Epithelial cell of esophagus (primary cell): ENCODE measurements at places on chromosomes 4 and X.

GRCh38 chr4:89767924-89768323 lies 69.0 kb downstream of the SNCA start:
- no peak for DNase-seq

- DNase-seq: no peak
Observed at GRCh38 chr4:113662581-113662980, 99.0 kb downstream of the CAMK2D start.

GRCh38 chr4:6527683-6528595 lies 47.0 kb upstream of the MAN2B2 start:
- no peak for DNase-seq

- DNase-seq: peak; percentile 7
Observed at GRCh38 chrX:149909324-149910177, 19.8 kb upstream of the HSFX4 start.

- no peak for DNase-seq
Observed at GRCh38 chr4:184922301-184922700, 96.0 kb upstream of the HELT start.

GRCh38 chr4:147837435-147837834 lies 105.5 kb downstream of the ARHGAP10 start:
- DNase-seq: no peak

- no peak for DNase-seq
Observed at GRCh38 chr4:159768016-159768415, 665.1 kb downstream of the RAPGEF2 start.

GRCh38 chr4:188029114-188029513 lies 33.5 kb downstream of the ZFP42 start:
- DNase-seq: no peak

- no peak for DNase-seq
Observed at GRCh38 chr4:87005369-87005689, 70.5 kb downstream of the AFF1 start.

GRCh38 chrX:9231491-9231890 lies 197.6 kb upstream of the FAM9B start:
- DNase-seq: peak; percentile 1

DNA sequence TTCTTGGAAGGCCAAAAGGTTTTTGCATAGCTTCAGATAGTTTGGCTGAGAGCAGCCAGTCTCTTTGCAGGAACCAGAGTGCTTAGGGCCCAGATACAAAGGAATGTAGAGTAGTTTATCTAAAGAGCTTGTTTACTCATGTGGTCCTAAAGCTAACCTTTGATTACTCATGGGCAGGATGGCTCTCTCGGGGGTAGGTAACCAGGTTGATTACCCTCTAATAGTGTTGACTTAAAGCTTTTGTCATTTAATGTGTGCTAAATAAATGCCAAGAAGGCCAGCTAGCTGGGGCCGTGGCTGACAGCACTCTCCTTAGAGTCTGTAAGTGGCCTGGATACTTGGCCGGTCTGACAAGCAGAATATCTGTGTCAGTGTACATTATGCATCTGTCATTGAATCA lies 69.7 kb upstream of the MAGEB16 start:
- DNase-seq: no peak

DNA sequence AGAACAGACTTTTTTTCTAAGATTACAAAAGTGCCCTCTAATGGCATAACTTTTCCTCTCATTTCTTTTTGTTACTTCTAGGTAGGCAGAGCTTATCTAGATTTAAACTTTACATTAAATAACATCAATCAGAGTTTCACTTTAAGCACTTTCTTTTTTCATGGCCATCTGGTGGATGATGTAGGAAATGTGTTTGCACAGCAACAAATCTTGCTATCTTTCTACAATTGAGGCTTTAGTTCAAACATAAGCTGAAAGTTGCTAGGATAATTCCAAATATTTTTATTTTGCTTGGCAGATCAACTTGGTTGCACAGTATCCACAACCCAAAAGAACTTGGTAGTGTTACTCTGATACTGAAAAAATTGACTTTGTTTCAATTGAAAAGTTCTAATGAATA lies 22.0 kb downstream of the NDNF start:
- DNase-seq: no peak

DNA sequence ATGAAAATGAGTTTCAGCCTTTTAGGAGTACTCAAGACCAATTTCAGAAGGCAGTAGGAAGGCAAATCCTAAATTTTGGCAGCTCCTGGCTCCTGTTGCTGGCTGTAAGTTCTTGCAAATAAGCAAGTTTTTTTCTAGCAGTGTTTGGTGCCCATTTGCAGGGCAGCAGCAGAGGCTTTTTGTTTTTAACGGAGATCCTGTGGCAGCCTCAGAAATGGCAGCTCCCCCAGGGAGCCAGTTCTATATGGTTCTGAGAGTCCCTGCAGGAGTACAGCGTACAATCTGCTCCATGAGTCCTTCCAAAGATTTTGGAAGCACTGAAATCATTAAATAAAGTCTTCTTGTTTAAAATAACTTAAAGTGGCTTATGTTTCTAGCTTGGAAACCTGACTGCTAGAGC lies 171.9 kb downstream of the NDST4 start:
- DNase-seq: no peak

- DNase-seq: peak; percentile 16
Observed at GRCh38 chr4:94954251-94954650, 196.5 kb downstream of the BMPR1B start.

- DNase-seq: no peak
Observed at GRCh38 chrX:52341493-52341892, 27.3 kb upstream of the XAGE2 start.

DNA sequence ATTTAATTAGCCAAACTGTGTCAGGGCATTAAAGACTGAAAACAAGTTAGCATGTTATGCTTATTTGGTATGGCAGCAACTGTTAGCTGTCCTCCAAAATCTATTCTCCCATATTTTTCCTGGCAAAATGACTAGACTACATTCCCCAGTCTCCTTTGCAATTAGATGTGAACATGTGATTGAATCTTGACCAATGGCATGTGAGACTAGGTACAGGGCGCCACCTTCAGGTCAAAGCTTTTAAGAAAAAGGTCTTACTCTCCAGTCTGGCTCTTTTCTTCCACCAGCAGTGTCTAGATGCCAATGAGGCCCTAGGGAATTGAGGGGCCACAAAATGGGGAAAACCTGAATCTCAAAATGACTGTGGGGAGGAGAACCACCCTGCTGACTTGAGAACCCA lies 408.2 kb downstream of the SMARCA1 start:
- DNase-seq: peak; percentile 36

DNA sequence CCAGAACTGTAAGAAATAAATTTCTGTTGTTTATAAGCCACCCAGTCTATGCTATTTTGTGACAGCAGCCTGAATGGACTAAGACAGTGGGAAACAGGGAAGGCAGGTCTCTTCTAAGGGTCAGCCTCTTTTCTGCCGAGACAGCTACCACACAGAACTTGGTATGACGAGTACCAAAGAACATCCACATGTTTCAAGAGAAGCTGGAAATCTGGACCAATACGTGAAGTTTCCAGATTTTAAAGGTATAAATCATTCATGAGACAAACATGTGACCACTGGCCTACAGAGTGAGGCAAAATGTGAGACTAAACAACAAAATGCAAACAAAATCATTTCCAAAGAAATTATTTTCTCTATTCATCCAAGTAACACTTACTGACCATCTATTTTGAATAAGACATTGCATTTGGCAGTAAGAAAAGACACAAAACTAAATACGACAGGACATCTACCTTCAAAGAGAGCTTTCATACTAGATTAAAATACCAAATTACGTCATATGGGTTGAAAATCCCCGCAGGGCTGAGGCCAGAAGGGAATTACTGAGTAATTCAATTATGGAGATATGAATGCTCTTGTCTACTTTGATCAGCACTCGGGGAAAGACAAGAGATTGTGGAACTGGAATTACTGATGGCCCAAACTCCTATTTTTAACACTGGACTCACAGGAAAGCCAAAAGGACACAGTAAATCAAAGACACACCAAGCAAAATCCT lies 7.2 kb downstream of the SCARB2 start:
- DNase-seq: no peak

DNA sequence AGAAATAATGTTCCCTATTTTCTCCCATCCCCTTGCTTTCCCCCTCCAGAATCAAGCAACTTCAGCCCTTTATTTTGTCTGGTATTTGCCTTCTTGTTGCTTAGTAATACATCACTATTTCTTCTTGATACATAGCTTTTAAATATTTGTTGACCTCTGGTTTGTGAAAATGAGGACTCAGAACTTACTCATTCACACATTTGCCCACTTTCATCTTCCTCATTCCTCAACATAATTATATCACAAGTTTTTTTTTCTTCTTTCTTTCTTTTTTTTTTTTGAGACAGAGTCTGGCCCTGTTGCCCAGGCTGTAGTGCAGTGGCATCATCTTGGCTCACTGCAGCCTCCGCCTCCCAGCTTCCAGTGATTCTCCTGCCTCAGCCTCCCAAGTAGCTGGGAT lies 28.9 kb upstream of the NDUFC1 start:
- DNase-seq: peak; percentile 46

DNA sequence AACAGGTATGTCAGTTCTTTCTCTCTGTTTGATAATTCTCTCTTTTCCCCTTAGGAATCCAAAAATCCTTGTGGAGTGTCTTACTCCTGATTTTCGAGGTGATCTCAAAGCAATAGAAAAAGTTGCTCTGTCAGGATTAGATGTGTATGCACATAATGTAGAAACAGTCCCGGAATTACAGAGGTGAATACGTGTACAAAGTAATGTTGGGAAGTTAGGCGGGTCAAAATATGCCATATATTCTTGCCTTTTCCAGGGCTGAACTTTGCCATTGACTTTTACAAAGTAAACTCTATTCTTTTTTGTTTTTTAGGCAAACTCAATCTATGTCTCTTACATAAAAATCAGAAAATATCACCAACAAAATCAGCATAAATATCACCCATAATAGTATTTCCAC lies 8.6 kb downstream of the LIAS start:
- DNase-seq: no peak

DNA sequence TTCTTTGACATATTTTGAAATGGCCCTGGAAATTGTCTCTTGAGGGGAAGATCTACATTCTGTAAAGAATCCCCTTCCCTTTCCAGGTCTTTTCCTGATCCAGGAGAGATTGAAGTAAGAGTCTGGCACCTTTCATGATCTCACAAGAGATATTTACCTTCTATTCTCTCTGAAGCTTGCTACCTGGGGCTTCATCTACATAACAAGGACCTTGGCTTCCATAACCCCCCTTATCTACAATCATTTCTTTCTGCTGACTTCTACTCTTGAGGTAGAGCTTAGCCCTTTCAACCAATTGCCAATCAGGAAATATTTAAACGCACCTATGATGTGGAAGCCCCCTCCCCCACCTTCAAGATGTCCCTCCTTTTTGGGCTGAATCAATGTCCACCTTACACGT lies 383.7 kb upstream of the MAGEB18 start:
- no peak for DNase-seq

GRCh38 chr4:42497142-42497910 lies 100.0 kb downstream of the SHISA3 start:
- DNase-seq: no peak

DNA sequence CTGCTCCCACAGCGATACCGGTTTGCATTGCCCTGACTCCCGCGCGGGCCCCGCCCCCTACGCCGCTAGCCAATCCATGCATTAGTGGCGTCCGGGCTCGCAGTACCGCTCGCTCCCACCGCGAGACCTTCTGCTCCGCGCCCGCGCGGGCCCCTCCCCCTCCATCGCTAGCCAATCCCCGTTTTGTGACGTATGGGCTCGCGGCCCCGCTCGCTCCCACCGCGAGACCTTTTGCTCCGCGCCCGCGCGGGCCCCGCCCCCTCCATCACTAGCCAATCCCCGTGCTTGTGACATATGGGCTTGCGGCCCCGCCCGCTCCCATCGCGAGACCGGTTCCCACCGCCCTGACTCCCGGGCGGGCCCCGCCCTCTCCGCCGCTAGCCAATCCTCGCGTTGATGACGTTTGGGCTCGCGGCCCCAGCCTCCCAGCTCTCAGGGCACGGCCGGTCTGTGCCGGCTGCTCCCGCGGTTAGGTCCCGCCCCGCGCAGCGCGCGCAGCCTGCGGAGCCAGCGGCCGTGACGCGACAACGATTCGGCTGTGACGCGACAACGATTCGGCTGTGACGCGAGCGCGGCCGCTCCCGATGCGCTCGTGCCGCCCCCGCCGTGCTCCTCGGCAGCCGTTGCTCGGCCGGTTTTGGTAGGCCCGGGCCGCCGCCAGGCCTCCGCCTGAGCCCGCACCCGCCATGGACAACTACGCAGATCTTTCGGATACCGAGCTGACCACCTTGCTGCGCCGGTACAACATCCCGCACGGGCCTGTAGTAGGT lies at the start of gene EMD:
Gene EMD, plus strand, starts transcription at position 497 of the 770 bp plus-strand sequence. Its CDS starts 190 bp downstream, at position 687.
- DNase-seq: peak; percentile 97

GRCh38 chr4:142443469-142443868 lies 402.6 kb downstream of the INPP4B start:
- no peak for DNase-seq

DNA sequence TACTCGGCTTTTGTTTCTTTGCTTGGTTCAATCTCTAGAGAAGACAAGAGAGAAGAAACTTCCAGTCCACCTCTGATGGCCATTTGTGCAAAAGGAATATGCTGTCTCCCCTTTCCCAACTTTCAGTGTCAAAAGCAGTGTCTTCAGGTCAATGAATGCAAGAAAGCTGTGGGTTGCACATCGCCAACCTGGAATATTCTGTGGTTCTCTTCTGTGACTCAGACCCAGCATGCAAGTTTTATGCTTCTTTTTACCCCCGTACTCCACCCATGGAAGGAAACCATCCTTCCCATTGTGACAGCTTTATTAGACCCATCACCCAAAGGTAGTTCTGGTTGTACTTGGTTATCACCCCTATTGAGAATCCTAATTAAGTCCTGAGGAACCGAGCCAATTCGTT lies 135.6 kb upstream of the MBNL3 start:
- no peak for DNase-seq

DNA sequence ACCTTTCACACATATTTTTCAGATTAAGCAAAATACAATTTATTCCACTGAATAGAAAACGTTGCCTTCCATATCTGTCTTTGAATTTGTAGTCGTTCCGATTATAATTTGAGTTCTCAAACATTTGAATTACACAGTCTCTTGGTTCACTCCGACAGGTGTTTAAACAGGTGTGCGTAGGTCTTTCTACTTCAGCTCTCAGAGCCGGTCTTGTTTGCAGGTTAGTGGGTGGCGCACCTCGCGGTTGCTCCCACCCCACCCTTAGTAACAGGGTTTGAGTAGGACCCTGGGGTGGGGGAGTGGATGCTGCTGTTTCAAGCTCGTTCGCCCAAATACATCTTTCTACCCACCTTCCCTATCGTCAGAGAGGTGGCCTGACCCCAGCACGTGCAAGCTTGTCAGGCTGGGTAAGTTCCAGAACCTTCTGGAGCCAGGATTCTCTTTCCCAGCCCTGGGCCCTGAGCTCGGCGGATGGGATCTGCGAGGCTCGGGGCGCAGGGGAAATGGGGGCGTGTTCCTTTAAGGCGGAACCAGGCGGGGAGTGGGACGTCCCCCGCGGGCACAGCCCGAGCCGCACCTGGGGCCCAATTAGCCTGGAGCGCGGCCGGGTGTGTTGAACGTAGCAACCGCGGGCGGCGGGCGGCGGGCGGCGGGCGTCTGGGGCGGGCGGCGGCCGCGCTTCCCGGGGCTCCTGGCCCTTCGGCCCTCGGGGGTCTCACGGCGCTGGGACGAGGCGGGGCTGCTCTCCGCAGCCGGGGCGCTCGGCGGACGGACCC lies at the start of gene FAM149A:
Gene FAM149A, plus strand, starts transcription at position 591 of the 776 bp plus-strand sequence.
- DNase-seq: peak; percentile 24

GRCh38 chr4:169372791-169373190 lies 102.0 kb upstream of the SH3RF1 start:
- no peak for DNase-seq
